ENCODE measurements at places on chromosomes 2 and 18.

GRCh38 chr2:1162768-1163584, 212.3 kb downstream of the SNTG2 start:
- H3K4me3 ChIP-seq: no peak overlapping the region
- no peaks in the 10 kb centered on the region for H3K4me1 ChIP-seq
- DNase-seq: no peak

DNA sequence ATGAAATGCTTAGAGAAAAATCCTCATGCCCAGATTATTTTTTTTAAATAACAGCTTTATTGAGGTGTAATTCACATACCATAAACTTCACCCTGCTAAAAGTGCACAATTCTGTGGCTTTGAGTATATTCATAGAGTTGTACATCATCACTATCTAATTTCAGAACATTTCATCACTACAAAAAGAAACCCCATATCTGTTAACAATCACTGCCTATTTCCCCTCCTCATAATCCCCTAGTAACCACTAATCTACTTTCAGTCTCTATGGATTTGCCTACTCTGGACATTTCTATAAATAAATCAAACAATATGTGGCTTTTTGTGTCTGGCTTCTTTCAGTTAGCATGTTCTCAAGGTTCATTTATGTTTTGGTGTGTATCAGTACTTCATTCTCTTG, 51.4 kb downstream of the OSBPL1A start:
- H3K27ac ChIP-seq: no peak overlapping the region
- H3K36me3 ChIP-seq: no peaks in the 10 kb centered on the region
- H3K4me1 ChIP-seq: no peaks in the 10 kb centered on the region
- no peak overlapping the region for H3K4me3 ChIP-seq
- no peaks in the 10 kb centered on the region for H3K27me3 ChIP-seq

DNA sequence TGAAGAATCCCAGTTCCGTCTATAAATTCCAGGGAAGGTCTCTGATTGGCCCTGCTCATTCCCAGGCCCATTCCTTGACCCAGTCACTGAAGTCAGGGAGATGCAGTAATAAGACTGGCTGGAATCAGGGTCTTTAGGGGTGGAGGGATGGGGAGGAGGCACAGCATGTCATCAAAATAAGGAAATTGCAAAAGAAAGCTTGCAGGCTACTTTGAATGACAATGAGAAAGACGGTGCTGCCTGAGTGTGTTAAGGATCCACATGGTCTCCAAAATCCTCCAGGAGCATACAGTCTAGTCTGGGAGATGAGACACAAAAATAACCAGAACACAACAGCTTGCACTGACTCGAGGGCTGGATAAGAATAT, 2.0 kb upstream of the DES start:
- H3K4me3 ChIP-seq: no peak overlapping the region
- DNase-seq: no peak
- no peaks in the 10 kb centered on the region for H3K27me3 ChIP-seq
- no peak overlapping the region for H3K27ac ChIP-seq

- no peaks in the 10 kb centered on the region for H3K4me1 ChIP-seq
- no peak overlapping the region for H3K4me3 ChIP-seq
- no peak overlapping the region for H3K27ac ChIP-seq
- H3K27me3 ChIP-seq: no peaks in the 10 kb centered on the region
These were observed 372.8 kb upstream of the RAB6C start for GRCh38 chr2:129606496-129607270.

- peaks cover 15% of the 10 kb centered on the region for H3K4me1 ChIP-seq
- H3K36me3 ChIP-seq: no peaks in the 10 kb centered on the region
- no peak for DNase-seq
- no peak overlapping the region for H3K27ac ChIP-seq
- peaks cover 4% of the 10 kb centered on the region for H3K27me3 ChIP-seq
These were observed 8.4 kb upstream of the ARID5A start for GRCh38 chr2:96528006-96528699.

GRCh38 chr18:26397019-26397418, 151.3 kb downstream of the KCTD1 start:
- no peak for DNase-seq
- H3K36me3 ChIP-seq: no peaks in the 10 kb centered on the region
- no peak overlapping the region for H3K27ac ChIP-seq
- H3K4me3 ChIP-seq: no peak overlapping the region
- no peaks in the 10 kb centered on the region for H3K4me1 ChIP-seq

DNA sequence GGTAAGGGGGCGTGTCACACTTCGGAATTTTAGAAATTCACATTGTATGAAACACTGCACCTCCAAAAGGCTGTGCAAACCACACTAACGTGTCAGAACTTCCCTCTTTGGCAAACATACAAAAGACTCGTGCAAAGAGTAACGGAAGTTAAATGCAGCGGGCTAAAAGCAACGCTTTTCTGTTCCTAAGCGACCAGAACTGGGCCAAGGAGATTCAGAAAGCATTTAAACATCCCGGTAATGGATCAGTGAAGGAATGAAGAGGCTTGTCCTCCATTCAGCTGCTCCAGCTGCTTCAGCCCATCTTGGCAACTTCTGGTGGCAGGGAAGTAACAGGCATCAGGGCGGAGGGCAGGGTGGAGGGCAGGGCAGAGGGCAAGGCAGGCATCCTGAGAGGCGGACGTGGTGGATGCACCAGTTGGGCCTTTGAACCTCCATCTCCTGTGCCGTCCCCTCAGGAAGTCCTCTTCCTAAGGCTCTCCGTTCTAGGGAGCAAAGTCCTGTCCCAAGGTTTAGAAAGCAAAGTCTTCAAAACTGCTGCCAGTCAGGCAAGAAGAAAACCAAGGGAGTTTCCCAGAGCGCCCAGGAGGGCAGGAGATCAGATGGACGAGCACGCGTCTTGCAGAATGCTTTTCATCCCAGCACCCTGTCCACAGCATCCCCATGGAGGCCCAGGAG, 230.7 kb downstream of the ZNF516 start:
- no peaks in the 10 kb centered on the region for H3K27me3 ChIP-seq
- no peaks in the 10 kb centered on the region for H3K4me1 ChIP-seq
- H3K36me3 ChIP-seq: no peaks in the 10 kb centered on the region
- no peak overlapping the region for H3K27ac ChIP-seq
- no peak for DNase-seq
- no peak overlapping the region for H3K4me3 ChIP-seq

DNA sequence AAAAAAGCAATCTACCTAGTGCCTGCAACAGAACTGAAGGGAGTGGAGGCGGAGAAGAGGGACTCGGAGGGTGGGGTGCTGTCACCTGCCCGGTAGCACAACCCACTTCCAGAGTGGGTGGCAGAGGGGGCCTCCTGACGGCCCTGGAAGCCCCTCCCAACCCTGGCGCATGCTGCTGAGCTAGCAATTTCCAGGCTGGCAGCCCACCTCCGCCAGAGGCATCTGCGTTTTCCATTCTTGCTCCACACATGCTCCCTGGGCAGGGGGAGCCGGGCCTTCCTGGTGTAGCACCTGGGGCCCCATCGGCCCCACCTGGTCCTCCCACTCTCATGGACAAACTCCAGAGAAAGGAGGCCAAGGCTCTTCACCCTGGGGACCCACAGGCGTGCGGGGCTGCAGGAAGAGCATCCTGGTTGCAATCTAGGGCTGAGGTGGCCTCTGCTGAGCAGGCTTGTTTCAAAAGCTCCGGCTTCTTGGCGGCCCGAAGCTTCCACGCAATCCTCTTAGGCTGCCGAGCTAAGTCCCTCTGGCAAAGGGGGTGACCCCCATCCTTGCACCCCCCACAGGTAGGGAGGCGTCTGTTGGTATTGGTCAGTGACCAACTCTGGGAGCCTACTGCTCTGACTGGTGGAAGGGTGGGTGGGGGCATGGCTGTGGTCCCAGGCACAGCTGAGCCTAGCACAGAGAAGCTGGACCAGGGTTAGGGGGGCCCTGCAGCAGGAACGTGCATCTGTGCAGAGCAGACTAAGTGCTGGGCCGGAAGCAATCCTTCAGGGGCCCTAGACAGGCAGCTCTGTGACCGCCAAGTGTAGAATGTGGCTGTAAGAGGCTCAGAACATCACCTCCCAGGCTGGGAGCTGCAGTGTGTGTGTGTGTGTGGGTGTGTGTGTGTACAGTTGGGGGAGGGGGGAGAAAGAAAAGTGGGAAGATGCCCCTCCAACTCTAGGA, 2.6 kb downstream of the HS6ST1 start:
- H3K4me3 ChIP-seq: no peak overlapping the region
- DNase-seq: no peak
- H3K27me3 ChIP-seq: peaks cover 29% of the 10 kb centered on the region
- no peak overlapping the region for H3K27ac ChIP-seq

DNA sequence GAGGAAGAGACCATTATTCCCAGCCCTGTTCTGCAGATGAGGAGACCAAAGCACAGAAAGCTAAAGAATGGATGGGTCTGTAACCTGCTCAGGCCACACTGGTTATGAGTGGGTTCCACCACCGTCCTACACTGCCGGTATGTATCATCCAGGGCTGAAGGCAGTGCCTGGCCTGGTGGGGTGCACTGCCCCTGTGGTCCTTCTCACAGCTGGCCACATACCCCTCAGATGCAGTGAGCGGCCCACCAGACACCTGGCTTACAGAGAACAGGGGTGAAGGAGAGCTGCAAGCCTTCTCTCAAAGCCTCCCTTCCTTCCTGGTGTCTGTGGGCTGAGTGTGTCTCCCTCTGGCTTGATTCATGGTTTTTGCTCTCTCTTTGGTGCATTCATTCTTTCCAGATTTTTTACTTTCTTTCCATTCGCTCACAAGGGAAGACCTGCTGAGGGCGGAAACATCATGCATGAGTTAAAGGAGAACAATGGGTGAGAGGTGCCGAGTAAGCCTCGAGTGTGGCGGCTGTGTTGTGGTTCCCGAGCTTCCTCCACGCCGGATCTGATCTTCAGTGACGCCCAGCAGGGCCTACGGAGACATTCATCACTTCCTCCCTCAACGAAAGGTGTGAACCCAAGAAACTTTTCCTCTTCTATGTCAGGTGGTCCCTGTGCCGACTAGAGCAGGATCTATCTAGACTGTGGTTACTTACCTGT, 62.1 kb upstream of the REL start:
- H3K4me1 ChIP-seq: no peaks in the 10 kb centered on the region
- DNase-seq: no peak
- no peak overlapping the region for H3K4me3 ChIP-seq
- H3K36me3 ChIP-seq: no peaks in the 10 kb centered on the region
- no peak overlapping the region for H3K27ac ChIP-seq

GRCh38 chr2:226759768-226760167, 39.9 kb downstream of the IRS1 start:
- H3K36me3 ChIP-seq: no peaks in the 10 kb centered on the region
- H3K4me1 ChIP-seq: peaks cover 33% of the 10 kb centered on the region
- DNase-seq: no peak
- H3K27me3 ChIP-seq: no peaks in the 10 kb centered on the region
- no peak overlapping the region for H3K4me3 ChIP-seq

DNA sequence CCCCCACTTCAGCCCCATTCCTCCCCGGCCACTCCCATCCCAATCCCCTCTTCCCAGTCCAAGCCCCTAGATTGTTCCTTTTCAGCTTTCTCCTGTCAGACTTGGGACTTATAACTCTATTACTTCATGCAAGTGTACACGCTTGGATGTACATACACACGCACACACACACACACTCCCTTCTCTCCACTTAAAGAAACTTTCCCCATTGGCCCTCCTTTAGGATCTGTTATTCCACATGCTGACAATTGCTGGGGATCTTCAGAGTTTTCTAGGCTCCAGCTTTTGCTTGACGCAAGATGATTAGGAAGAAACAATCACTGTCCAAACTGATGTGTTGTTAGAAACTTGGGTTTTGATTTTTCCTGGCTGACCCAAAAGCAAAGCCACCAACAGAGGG, 75.4 kb downstream of the CDK15 start:
- H3K36me3 ChIP-seq: no peaks in the 10 kb centered on the region
- H3K27ac ChIP-seq: no peak overlapping the region
- H3K27me3 ChIP-seq: peaks cover 88% of the 10 kb centered on the region
- peaks cover 15% of the 10 kb centered on the region for H3K4me1 ChIP-seq

Data from cardiac muscle cell (in vitro differentiated cells and primary cell).